ENCODE measurements at places on chromosomes 7 and 10.

DNA sequence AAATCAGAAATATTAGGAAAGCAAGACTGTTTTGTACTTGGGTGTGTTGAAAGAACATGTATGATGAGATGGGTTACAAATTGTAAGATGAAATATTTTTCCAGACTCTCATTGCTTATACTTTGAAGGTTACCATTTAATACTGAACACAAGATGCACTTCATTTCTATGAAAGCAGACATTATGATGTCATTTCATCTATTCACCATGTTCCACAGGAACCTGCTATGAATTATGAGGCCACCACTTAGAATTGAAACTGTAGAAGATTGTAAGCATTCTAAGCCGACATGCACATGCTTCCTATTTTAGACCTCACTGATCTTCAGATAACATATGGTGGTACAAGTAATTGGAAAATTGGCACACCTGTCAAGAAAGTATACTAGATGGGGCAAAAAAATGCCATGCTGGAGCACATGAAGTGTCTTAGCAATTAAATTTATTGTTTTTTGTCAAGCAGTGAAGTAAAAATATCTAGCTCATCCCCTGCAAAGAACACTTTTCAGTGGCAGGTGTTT lies 195.0 kb downstream of the PHF14 start:
- DNase-seq, result no peak

- DNase-seq, result no peak
Observed at GRCh38 chr10:89438525-89438924, 24.2 kb downstream of the IFIT5 start.

DNA sequence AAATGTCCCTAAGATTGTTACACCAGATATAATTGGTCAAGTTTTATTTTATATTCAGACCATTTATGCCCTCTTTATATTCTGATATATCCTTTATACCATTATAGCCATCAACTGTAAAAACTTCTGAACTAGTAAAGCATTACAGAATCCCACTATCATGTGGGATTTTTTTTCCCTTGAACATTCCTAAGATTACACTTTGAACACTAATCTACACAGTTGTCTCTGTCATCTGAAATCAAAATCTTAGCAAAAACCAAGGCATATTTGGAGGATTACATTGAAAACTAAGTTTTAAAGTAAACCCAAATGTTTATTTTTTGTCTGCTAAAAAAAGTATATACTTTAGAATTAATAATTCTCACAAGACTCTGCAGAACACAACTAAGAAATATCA lies 116.2 kb upstream of the GPR22 start:
- DNase-seq, result no peak

GRCh38 chr10:126651467-126651866 lies 19.0 kb downstream of the C10orf90 start:
- DNase-seq, result no peak

DNA sequence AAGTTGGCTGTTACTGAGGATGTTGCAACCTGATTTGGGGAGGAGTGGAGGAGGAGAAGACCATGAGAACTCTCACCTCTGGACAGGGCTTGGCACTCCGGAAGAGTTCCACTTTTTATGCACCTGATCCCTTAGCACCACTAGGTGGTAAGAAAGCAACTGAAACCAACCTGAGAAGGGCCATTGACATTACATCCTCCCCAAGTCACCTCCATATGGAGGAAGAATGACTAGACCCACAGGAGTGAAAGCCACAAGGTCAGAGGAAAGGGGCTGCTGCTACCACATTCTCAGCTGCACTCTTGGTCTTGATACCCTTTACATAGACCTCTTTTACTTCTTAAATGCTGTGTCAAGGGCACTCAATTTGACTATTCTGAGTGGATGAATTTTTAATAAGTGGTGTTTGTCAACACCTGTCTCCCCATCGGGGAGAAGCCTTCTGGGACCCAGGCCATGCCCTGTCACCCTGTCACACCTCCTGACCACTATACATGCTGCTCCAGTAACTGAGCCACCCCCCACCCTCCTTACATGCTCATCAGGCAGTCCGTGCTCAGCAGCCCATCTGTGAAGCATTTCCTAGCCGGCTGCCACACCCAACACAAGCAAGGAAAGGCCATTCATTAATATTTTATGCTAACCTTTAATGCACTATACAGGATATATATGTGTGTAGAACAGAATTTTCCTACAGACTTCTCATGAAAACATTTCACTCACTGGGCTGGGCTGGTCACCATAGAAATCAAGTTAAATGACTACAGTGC lies 362.9 kb downstream of the GFRA1 start:
- DNase-seq, result no peak

GRCh38 chr7:101066141-101066832 lies 19.0 kb upstream of the TRIM56 start:
- no peak for DNase-seq

DNA sequence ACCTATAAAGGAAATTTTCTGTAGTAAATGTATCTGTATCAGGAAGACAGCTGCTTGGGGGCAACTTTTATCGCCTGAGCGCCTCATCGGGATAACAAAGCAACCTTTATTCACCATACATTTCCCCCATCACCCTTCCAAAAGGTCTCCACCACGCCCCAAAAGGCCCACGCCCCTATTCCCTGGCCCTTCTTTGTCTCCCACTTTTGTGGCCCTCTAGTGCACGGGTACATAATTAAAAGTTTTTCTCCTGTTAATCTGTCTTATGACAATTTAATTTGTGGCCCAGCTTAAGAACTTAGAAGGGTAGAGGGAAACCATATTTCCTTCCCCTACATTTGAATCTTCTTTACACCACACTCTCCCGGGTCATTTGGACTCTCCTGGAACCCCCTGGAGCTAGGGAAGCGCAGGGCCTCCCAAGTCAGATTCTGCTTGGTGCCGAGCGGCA lies 625 bp downstream of the RP9 start:
- DNase-seq, result no peak

Measured in cortex of kidney (tissue), 1 donor.